A549 treated with Mapracorat at 1 μM for 4 hours (cell line): ENCODE measurements at places on chromosomes 13 and 19. TPM values are rescaled to one million over a fixed set of nuclear protein-coding genes. Genes with fewer than 3 reads are reported as not detected.

RGS9BP gene
- 0.34 to 0.63 TPM (median 0.48 TPM) in 5 replicates for total RNA-seq

KIR3DL1 gene
- total RNA-seq = not detected in 5 replicates

FSTL3 gene
- 190 to 250 TPM (median 228 TPM) in 5 replicates for total RNA-seq

TNNT1 gene
- total RNA-seq = 107 to 150 TPM (median 135 TPM) in 5 replicates

TMEM38A gene
- 0.98 to 2.0 TPM (median 1.3 TPM) in 5 replicates for total RNA-seq

ZNF428 gene
- 47.6 to 68.1 TPM (median 62.5 TPM) in 5 replicates for total RNA-seq

RASIP1 gene
- 0.43 to 0.82 TPM (median 0.59 TPM) in 5 replicates for total RNA-seq

C13orf42 gene
- not detected in 5 replicates for total RNA-seq

SERTAD1 gene
- 22.5 to 38.9 TPM (median 31.3 TPM) in 5 replicates for total RNA-seq

WDR18 gene
- 40.8 to 72.1 TPM (median 67.5 TPM) in 5 replicates for total RNA-seq

FCAR gene
- not detected in 5 replicates for total RNA-seq

ACTL9 gene
- not detected in 5 replicates for total RNA-seq

SRRM5 gene
- 0.53 to 1.1 TPM (median 0.79 TPM) in 5 replicates for total RNA-seq

S1PR5 gene
- total RNA-seq = 1.2 to 2.0 TPM (median 1.5 TPM) in 5 replicates

C1QTNF9 gene
- not detected in 5 replicates for total RNA-seq

HNRNPL gene
- total RNA-seq = 317 to 386 TPM (median 357 TPM) in 5 replicates

ATP8A2 gene
- total RNA-seq = 0.05 TPM in 1 of 5 replicates, not detected in the others

SLC1A6 gene
- total RNA-seq = not detected in 5 replicates

NLRP4 gene
- total RNA-seq = 0.18 TPM in 1 of 5 replicates, not detected in the others

CYP4F8 gene
- not detected in 5 replicates for total RNA-seq

CCDC122 gene
- 0.98 to 5.6 TPM (median 3.5 TPM) in 5 replicates for total RNA-seq

CDC42EP5 gene
- not detected in 5 replicates for total RNA-seq

GRIN2D gene
- total RNA-seq = 5.5 to 9.7 TPM (median 8.9 TPM) in 5 replicates

CPB2 gene
- total RNA-seq = 0.11 TPM in 1 of 5 replicates, not detected in the others

FFAR3 gene
- total RNA-seq = 0.09 TPM in 1 of 5 replicates, not detected in the others

ADAMTSL5 gene
- total RNA-seq = 2.3 to 3.5 TPM (median 3.4 TPM) in 5 replicates

GNG8 gene
- not detected in 5 replicates for total RNA-seq

DLL3 gene
- 6.5 to 11.3 TPM (median 10.5 TPM) in 5 replicates for total RNA-seq

ZNF154 gene
- not detected in 5 replicates for total RNA-seq

CCL25 gene
- not detected in 5 replicates for total RNA-seq

SPRY2 gene
- 12.7 to 16.1 TPM (median 14.9 TPM) in 5 replicates for total RNA-seq

ALOX5AP gene
- 6.7 to 10.3 TPM (median 9.6 TPM) in 5 replicates for total RNA-seq

TEX29 gene
- total RNA-seq = 0.27 TPM in 1 of 5 replicates, not detected in the others

CRB3 gene
- 3.1 to 5.0 TPM (median 4.8 TPM) in 5 replicates for total RNA-seq

LILRB3 gene
- total RNA-seq = 0.11 to 0.20 TPM (median 0.15 TPM) in 5 replicates

SLC10A2 gene
- total RNA-seq = not detected in 5 replicates

IGFL3 gene
- total RNA-seq = 0.23 to 0.40 TPM (median 0.31 TPM) in 3 of 5 replicates, not detected in the others

PPM1N gene
- 7.1 to 10.4 TPM (median 8.1 TPM) in 5 replicates for total RNA-seq

KASH5 gene
- 0.06 TPM in 1 of 5 replicates, not detected in the others for total RNA-seq

SKA3 gene
- 12.4 to 15.1 TPM (median 13.6 TPM) in 5 replicates for total RNA-seq

PRODH2 gene
- 0.16 to 0.53 TPM (median 0.34 TPM) in 5 replicates for total RNA-seq

CAMSAP3 gene
- 4.0 to 6.3 TPM (median 5.3 TPM) in 5 replicates for total RNA-seq

IGSF23 gene
- 0.19 to 0.66 TPM (median 0.43 TPM) in 5 replicates for total RNA-seq

WASF3 gene
- 0.08 to 0.14 TPM (median 0.12 TPM) in 5 replicates for total RNA-seq

TUBA3C gene
- not detected in 5 replicates for total RNA-seq

LAMP1 gene
- 73.2 to 94.0 TPM (median 92.3 TPM) in 5 replicates for total RNA-seq

HRC gene
- not detected in 5 replicates for total RNA-seq

NAPSA gene
- 0.55 to 1.6 TPM (median 1.1 TPM) in 5 replicates for total RNA-seq

MAB21L1 gene
- total RNA-seq = not detected in 5 replicates

TTYH1 gene
- 0.42 TPM in 1 of 5 replicates, not detected in the others for total RNA-seq

LRP3 gene
- 29.1 to 54.1 TPM (median 51.0 TPM) in 5 replicates for total RNA-seq

CHST8 gene
- 0.13 to 0.27 TPM (median 0.24 TPM) in 3 of 5 replicates, not detected in the others for total RNA-seq

FCHO1 gene
- total RNA-seq = 17.7 to 21.9 TPM (median 17.9 TPM) in 5 replicates

SMAD9 gene
- total RNA-seq = 0.06 to 0.13 TPM (median 0.06 TPM) in 5 replicates

BEST2 gene
- total RNA-seq = 1.5 to 2.3 TPM (median 1.8 TPM) in 5 replicates

CFAP97D2 gene
- not detected in 5 replicates for total RNA-seq

PPP1R15A gene
- 81.6 to 126 TPM (median 104 TPM) in 5 replicates for total RNA-seq

SLC25A41 gene
- 0.11 to 0.20 TPM (median 0.17 TPM) in 4 of 5 replicates, not detected in the other for total RNA-seq

ZNF681 gene
- total RNA-seq = not detected in 5 replicates
